ENCODE measurements at places on chromosomes 3 and 15. TPM values are rescaled to one million over a fixed set of nuclear protein-coding genes. Genes with fewer than 3 reads are reported as not detected.

- peaks cover 20% of the 10 kb centered on the region for H3K4me1 ChIP-seq
- no peak for DNase-seq
Measured at GRCh38 chr3:13049400-13049799, 23.8 kb downstream of the IQSEC1 start.

DNA sequence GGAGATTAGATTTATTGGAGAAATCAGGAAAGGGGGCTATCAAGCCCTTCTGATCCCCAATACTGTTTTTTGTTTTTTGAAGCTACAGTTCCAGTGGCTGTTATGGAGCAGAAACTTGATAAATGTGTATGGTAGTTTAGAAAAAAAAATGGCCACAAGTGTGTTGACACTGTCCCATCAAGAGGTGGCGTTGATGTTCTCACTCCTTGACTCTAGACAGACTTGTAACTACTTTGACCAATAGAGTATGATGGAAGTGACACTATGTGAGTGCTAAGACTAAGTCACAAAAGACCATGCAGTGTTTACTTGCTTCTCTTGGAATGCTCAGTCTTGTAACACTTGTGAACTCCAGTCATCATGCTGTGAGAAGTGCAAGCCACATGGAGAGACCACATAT is 356.7 kb downstream of the PDCD6IP start:
- no peak overlapping the region for H3K4me3 ChIP-seq
- DNase-seq = no peak
- H3K27ac ChIP-seq = no peak overlapping the region
- no peaks in the 10 kb centered on the region for H3K36me3 ChIP-seq

GRCh38 chr15:48631176-48631770 is 14.2 kb downstream of the FBN1 start:
- peaks cover 14% of the 10 kb centered on the region for H3K27me3 ChIP-seq
- H3K36me3 ChIP-seq = no peaks in the 10 kb centered on the region
- H3K27ac ChIP-seq = no peak overlapping the region
- H3K4me3 ChIP-seq = no peak overlapping the region

- no peaks in the 10 kb centered on the region for H3K4me1 ChIP-seq
- H3K27ac ChIP-seq = no peak overlapping the region
- DNase-seq = no peak
- no peaks in the 10 kb centered on the region for H3K36me3 ChIP-seq
- H3K27me3 ChIP-seq = peaks cover 6% of the 10 kb centered on the region
Measured at GRCh38 chr3:126110431-126111125, 26.7 kb upstream of the SLC41A3 start.

- peak overlapping the region; percentile 69 for H3K27ac ChIP-seq
- DNase-seq = no peak
- H3K4me3 ChIP-seq = peak overlapping the region; percentile 73
Measured at GRCh38 chr15:99485153-99485961, 80.4 kb upstream of the MEF2A start.

GRCh38 chr15:99232740-99233139 is 16.6 kb downstream of the TTC23 start:
- H3K27ac ChIP-seq = no peak overlapping the region
- no peak overlapping the region for H3K4me3 ChIP-seq
- H3K36me3 ChIP-seq = peaks cover 2% of the 10 kb centered on the region
- no peak for DNase-seq
- no peaks in the 10 kb centered on the region for H3K27me3 ChIP-seq

Gene FBN1
- total RNA-seq = 0.29 TPM

Gene EXD1
- total RNA-seq = not detected

Gene TRIM42
- not detected for total RNA-seq

Gene SAMMSON
- not detected for total RNA-seq

Gene GPR171
- 33.8 TPM for total RNA-seq

Gene LTK
- total RNA-seq = 58.2 TPM

Gene CHRNA7
- total RNA-seq = 0.23 TPM

Gene CCDC39
- not detected for total RNA-seq

Gene CGGBP1
- total RNA-seq = 73.8 TPM

Data from T-helper 17 cell (primary cell).